ENCODE measurements at places on chromosomes 4 and X. TPM values are rescaled to one million over a fixed set of nuclear protein-coding genes. Genes with fewer than 3 reads are reported as not detected.
A peak's percentile ranks its signal among the peaks of the same experiment; 100 is the strongest.

- H3K4me3 ChIP-seq, result no peak overlapping the region
- H3K36me3 ChIP-seq, result no peaks in the 10 kb centered on the region
- H3K27me3 ChIP-seq, result no peaks in the 10 kb centered on the region
Measured at GRCh38 chr4:66558651-66559050, 888.4 kb upstream of the EPHA5 start.

GPR82 gene
- not detected for total RNA-seq

CXCL10 gene
- not detected for total RNA-seq

GRCh38 chrX:85569686-85570085 is 190.2 kb upstream of the POF1B start:
- H3K36me3 ChIP-seq, result no peaks in the 10 kb centered on the region
- H3K27me3 ChIP-seq, result no peaks in the 10 kb centered on the region
- no peaks in the 10 kb centered on the region for H3K4me1 ChIP-seq
- no peak for DNase-seq

ETDA gene
- total RNA-seq, result not detected

DNA sequence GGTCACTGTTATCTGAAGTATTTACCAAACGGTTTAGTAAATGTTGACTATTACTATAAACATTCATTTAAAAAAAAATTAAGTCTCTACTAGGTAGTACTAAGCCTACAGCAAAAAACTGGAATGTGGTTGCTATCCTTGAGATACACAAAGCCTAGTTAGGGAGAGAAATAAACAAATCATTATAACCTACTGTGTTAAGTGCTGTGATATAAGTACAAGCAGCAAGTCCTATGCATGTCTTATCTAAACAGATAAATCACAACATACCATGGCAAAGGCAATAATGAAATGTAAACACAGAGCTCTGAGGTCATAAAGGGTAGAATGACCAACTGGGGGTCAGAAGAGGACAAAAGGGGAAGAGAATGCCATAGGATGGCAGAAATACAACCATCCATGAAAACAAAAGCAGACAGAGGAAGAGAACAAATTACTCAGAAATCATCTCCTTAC is 92.2 kb downstream of the RNF150 start:
- H3K4me3 ChIP-seq, result no peak overlapping the region
- no peak for DNase-seq
- peaks cover 20% of the 10 kb centered on the region for H3K4me1 ChIP-seq
- no peak overlapping the region for H3K27ac ChIP-seq
- no peaks in the 10 kb centered on the region for H3K27me3 ChIP-seq
- H3K36me3 ChIP-seq, result no peaks in the 10 kb centered on the region

- H3K27me3 ChIP-seq, result no peaks in the 10 kb centered on the region
- H3K4me1 ChIP-seq, result no peaks in the 10 kb centered on the region
- no peak overlapping the region for H3K4me3 ChIP-seq
- no peak for DNase-seq
- peaks cover 27% of the 10 kb centered on the region for H3K36me3 ChIP-seq
- no peak overlapping the region for H3K27ac ChIP-seq
Measured at GRCh38 chr4:169698331-169698730, 59.4 kb downstream of the HPF1 start.

ZNF711 gene
- 6.7 TPM for total RNA-seq

DNA sequence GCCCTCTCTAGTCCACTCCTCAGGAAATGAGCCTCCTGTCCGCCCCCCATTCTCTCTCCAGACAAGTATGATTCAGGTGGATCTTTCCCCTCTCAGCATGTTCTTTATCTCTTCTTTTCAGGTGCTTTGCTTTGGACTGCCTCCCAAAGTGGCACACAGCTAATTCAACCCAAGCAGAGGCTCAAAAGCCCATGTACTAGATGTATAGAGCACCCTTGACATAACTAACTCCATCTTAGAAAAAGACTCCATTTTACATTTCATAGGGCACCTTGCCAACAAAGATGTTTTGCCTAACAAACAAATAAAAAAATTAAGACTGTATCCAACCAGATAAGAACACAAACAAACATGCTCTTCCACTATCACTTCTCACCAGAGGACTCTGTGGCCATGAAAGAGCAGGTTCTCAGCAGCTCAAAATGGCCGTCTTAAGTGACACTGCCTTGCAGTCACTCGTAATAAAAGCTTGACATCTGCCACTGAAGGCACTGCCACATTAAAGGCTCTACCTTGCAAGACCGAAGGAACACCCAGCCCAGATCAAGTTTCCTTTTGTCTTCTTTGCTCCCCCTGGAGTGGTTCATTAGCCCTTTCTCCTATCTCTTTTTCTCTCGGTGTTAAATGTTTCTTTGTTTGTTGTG is 84.9 kb upstream of the TAB3 start:
- DNase-seq, result no peak
- H3K4me3 ChIP-seq, result no peak overlapping the region
- H3K27ac ChIP-seq, result no peak overlapping the region
- H3K36me3 ChIP-seq, result no peaks in the 10 kb centered on the region
- H3K27me3 ChIP-seq, result peaks cover 3% of the 10 kb centered on the region
- H3K4me1 ChIP-seq, result peaks cover 5% of the 10 kb centered on the region

DNA sequence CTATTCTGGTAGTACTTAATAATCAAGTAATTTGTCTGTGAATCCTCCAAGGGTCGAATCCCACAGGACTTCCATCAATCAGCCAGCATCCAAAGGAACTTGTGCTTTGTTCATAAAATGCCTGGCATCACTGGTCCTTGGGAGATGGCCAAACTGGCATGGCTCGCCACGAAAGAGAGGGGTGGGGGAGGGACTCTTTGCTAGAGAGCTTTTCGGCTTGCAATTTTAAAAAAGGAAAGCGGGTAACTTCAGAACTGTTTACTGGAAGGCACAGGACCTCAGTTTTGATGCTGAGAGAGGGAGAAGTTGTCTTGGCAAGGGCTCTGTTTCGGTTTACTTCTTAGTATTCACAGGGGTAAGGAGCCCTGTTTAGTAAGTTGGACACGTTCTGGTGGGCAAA is 79.4 kb upstream of the FHL1 start:
- no peak overlapping the region for H3K4me3 ChIP-seq
- peak overlapping the region; percentile 56 for H3K27ac ChIP-seq
- no peak for DNase-seq
- no peaks in the 10 kb centered on the region for H3K36me3 ChIP-seq
- H3K4me1 ChIP-seq, result peaks cover 41% of the 10 kb centered on the region

- H3K4me1 ChIP-seq, result peaks cover 8% of the 10 kb centered on the region
- peaks cover 2% of the 10 kb centered on the region for H3K36me3 ChIP-seq
- H3K27me3 ChIP-seq, result no peaks in the 10 kb centered on the region
- no peak overlapping the region for H3K4me3 ChIP-seq
- no peak overlapping the region for H3K27ac ChIP-seq
Measured at GRCh38 chr4:187491959-187492358, 503.6 kb upstream of the ZFP42 start.

TEX11 gene
- not detected for total RNA-seq

DNA sequence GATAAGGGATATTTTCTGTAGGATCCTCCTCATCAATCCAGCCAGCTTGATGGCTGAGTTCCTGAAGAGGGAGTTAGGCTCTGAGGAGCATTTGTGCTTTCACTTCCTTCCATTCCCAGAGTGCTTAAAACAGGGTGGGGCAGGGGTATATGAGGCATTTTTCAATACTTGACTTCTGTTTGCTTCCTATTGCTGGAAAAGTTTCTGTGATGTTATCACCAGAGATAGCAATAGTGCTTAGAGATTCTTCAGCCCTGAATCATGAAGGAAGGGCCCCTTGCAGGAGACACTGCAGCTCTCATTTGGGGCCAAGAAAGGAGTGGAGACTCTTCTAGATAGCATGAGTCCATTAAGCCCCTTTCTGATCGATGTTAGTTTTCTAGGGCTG is 166.7 kb upstream of the RPS6KA3 start:
- H3K36me3 ChIP-seq, result no peaks in the 10 kb centered on the region
- no peaks in the 10 kb centered on the region for H3K27me3 ChIP-seq
- H3K27ac ChIP-seq, result no peak overlapping the region
- no peak overlapping the region for H3K4me3 ChIP-seq
- peaks cover 3% of the 10 kb centered on the region for H3K4me1 ChIP-seq
- no peak for DNase-seq

DNA sequence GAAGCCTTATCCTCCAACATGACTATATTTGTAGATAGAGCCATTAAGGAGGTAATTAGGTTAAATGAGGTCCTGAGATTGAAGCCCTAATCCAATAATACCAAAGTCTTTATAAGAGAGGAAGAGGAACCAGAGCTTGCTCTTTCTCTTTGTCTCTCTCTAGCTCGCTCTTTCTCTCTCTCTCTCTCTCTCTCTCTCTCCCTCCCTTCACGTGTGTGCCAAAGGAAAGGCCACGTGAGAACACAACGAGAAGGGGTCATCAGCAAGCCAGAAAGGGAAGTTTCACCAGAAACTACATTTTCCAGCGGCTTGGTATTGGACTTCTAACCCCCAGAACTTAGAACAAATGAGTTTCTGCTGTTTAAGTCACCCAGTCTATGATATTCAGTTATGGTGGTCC is 1540.5 kb downstream of the C4orf33 start:
- H3K27ac ChIP-seq, result no peak overlapping the region
- no peaks in the 10 kb centered on the region for H3K4me1 ChIP-seq
- no peak for DNase-seq
- no peaks in the 10 kb centered on the region for H3K27me3 ChIP-seq
- H3K4me3 ChIP-seq, result no peak overlapping the region
- H3K36me3 ChIP-seq, result no peaks in the 10 kb centered on the region

DNA sequence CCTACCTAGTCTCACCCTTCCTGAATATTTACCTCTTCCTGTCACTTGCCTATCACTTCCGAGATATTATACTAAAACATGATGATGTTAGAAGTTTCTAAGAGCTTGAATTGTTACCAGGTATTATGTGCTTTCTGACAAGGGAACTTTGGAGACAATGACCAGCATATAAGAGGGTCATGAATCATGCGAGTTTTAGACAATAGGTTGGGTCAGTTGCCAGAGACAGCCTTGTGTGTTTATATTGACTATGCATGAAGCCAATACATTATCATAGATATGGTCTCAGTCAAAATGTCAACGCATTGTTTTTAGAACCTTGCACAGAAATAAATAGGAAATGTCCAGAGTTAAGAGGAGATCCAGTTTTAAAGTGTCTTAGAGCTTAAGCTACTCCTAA is 116.8 kb downstream of the KLHL4 start:
- DNase-seq, result no peak
- H3K27me3 ChIP-seq, result no peaks in the 10 kb centered on the region
- H3K36me3 ChIP-seq, result no peaks in the 10 kb centered on the region
- no peak overlapping the region for H3K4me3 ChIP-seq

DNA sequence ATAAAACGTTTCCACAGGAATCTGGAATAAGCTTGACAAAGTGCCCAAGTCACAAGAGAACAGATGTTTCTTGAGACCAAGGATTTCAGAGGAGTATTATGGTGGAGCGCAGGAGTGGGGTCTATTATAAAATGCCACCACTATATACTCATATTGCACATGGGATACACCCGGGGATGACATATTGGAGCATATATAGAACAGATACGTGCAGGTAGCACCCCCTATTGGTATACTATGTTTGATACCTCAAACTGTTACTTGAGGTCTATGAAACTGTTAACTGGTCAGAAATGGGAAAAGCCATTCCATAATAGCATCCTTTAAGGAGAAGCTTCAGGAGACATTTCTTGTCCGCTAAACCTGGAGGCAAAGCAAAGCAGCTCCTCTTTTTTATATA is 86.0 kb downstream of the PCYT1B start:
- no peaks in the 10 kb centered on the region for H3K36me3 ChIP-seq
- no peak overlapping the region for H3K27ac ChIP-seq
- H3K4me3 ChIP-seq, result no peak overlapping the region
- no peaks in the 10 kb centered on the region for H3K27me3 ChIP-seq

DNA sequence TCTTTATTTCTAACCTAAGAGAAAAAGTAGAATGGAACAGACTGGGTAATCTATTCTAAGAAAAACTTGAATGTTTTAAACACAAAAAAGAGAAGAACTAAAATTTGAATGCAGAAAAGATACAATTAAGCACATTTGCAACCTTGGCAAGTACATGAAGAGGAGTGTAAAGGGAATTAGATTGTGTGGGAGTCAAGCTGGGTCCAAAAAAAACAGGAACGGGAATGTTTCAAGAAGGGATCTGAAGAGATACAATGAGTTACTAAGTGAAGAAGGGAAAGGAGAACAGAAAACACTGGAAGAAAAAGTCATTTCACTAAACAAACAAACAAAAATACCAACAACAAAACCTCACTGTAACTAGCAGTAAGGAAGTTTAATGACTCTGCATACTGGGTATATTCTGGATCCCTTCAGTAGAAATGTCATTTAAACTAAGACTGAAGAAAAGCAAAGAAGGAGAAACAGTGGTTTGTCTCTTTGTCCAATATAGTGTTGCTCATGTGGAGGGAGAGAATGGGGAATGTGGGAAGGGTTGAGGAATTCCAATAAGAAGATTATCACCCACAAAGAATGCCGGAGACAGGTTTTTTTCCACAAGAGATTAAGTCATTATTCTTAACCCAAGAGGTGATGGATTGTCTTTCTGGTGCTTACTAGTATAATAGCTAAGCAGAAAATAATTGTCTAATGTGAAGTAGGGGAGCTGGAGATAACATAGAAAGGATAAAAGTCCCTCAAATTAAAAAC is 50.4 kb upstream of the PTPN13 start:
- DNase-seq, result no peak
- H3K27ac ChIP-seq, result no peak overlapping the region
- H3K36me3 ChIP-seq, result no peaks in the 10 kb centered on the region
- peaks cover 14% of the 10 kb centered on the region for H3K4me1 ChIP-seq
- H3K4me3 ChIP-seq, result no peak overlapping the region

- H3K36me3 ChIP-seq, result peaks cover 18% of the 10 kb centered on the region
- no peak for DNase-seq
- H3K4me3 ChIP-seq, result no peak overlapping the region
- H3K27ac ChIP-seq, result no peak overlapping the region
- no peaks in the 10 kb centered on the region for H3K4me1 ChIP-seq
- no peaks in the 10 kb centered on the region for H3K27me3 ChIP-seq
Measured at GRCh38 chrX:74107666-74108065, 196.3 kb upstream of the ZCCHC13 start.

DNA sequence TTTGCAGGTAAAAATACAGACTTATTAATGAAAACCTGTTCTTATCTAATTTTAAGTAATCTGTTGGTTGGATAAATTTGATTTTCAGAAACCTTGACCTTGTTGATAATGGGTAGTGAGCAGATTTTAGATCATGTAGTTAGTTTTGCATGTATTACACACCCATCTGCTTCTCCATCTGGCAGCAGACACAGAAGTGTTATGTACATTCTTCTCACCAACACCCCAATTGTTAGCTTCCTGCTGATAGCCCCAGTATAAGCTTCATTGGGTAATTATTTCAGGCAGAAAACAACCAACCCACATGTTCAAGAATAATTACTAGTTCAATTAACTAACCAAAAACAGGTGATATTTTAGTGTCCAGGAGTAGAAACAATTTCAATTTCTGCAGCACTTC is 1740.5 kb upstream of the AGA start:
- H3K27ac ChIP-seq, result no peak overlapping the region
- DNase-seq, result no peak
- no peak overlapping the region for H3K4me3 ChIP-seq
- H3K27me3 ChIP-seq, result no peaks in the 10 kb centered on the region
- H3K36me3 ChIP-seq, result no peaks in the 10 kb centered on the region
- H3K4me1 ChIP-seq, result no peaks in the 10 kb centered on the region

GRCh38 chr4:27835851-27836250 is 975.2 kb downstream of the STIM2 start:
- H3K27ac ChIP-seq, result no peak overlapping the region
- no peaks in the 10 kb centered on the region for H3K27me3 ChIP-seq
- no peaks in the 10 kb centered on the region for H3K4me1 ChIP-seq
- H3K4me3 ChIP-seq, result no peak overlapping the region
- H3K36me3 ChIP-seq, result no peaks in the 10 kb centered on the region
